ENCODE measurements at places on chromosomes 3 and 15.

DNA sequence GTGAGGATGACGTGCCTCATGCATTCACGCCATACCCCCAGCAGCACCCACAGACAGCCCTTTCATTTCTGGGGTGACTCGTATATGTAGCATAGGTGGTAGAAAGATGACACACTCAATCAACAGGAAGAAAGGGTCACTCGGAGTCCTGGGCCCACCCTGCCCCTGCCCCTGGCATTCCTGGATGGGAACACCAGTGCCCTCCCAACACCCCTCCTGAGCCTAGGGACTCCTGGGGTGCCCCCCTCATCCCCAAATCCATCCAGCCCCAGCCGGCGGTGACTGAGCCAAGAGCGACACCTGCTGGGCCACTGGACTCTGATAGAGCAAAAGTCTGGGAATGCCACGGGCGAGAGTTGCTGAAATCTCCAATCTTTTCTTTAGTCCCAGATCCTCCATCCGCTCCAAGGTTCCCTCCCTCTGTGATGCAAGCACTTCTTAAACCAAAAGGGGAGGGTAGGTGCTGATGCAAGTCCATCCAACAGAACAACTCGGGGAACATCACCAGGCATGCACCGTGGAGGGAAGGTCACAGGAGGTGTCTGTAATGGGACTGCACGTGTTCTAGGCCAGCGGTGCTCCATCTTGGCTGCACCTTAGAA, 31.1 kb downstream of the ACAN start:
- no peaks in the 10 kb centered on the region for H3K36me3 ChIP-seq
- H3K4me1 ChIP-seq = peaks cover 6% of the 10 kb centered on the region
- no peak overlapping the region for H3K4me3 ChIP-seq
- H3K27ac ChIP-seq = no peak overlapping the region
- no peak for DNase-seq
- no peaks in the 10 kb centered on the region for H3K27me3 ChIP-seq

DNA sequence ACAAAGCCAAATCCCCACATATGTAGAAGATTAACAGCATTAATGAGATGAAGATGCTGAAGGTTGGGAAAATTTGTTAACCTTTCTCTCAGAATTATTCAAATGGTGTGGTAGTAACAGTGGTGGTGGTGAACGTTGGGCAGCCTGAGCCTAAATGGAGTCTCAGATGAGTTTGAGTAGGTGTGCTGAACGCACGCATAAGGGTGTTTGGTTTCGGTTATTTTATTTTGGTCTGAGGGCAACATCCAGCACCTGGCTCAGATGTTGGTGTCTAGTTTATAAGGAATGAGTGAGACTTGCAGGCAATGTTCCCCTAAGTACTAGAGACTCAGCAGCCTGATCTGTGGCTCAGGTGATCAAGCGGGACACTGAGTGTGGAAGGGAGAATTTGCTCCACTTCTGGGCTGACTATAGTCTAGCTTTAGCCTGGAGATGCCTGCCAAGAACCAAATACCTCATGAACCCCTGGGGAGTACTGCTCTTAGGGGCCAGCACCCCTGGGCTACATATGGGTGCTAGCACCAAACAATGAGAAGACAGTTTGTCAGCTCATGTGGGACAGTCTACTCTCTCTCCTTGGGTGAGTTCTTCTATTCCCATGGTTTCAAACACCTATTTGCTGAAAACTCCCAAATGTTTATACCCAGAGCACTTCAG, 39.5 kb upstream of the ATP2C1 start:
- no peaks in the 10 kb centered on the region for H3K27me3 ChIP-seq
- H3K36me3 ChIP-seq = no peaks in the 10 kb centered on the region
- DNase-seq = no peak
- H3K27ac ChIP-seq = no peak overlapping the region
- H3K4me3 ChIP-seq = no peak overlapping the region

- H3K27me3 ChIP-seq = no peaks in the 10 kb centered on the region
- H3K4me1 ChIP-seq = peaks cover 15% of the 10 kb centered on the region
- H3K4me3 ChIP-seq = no peak overlapping the region
- no peaks in the 10 kb centered on the region for H3K36me3 ChIP-seq
- no peak for DNase-seq
These were observed 55.4 kb downstream of the CCNL1 start for GRCh38 chr3:157104521-157104920.

DNA sequence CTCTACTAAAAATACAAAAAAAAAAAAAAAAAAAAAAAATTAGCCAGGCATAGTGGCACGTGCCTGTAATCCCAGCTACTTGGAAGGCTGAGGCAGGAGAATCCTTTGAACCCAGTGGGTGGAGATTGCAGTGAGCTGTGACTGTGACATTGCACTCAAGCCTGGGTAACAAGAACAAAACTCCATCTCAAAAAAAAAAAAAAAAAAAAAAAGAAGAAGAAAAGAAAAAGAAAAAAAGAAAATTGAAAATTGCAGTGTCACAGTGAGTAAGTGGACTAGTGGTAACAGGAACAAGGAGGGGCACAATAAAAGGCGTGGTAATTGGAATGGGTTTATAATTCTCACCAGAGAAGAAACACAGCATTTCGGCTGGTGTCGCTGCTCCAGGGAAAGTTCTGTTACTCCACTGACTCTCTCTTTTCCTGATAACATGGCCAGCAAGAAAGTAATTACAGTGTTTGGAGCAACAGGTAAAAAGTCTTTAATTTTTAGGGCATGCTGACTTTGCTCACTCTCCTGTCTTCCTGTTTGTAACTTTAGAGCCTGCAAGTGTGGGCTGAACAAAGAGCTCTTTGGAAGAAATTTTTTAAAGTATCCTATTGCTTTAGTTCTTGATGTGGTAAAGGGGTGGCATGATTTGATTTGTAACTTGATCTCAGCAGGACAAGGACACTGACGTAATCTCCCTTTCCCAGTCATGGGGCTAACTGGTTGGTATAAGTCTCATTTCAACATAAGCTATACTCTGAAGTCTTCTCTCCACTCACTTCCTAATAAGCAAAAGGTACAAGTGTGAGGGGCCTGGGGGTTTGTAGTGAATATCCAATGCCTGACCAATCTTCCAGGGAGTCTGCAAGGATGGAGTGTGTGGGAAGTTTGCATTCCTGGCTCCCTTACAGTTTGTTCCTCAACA, 22.1 kb upstream of the TRA2B start:
- H3K27me3 ChIP-seq = peaks cover 4% of the 10 kb centered on the region
- no peaks in the 10 kb centered on the region for H3K36me3 ChIP-seq
- no peak for DNase-seq

DNA sequence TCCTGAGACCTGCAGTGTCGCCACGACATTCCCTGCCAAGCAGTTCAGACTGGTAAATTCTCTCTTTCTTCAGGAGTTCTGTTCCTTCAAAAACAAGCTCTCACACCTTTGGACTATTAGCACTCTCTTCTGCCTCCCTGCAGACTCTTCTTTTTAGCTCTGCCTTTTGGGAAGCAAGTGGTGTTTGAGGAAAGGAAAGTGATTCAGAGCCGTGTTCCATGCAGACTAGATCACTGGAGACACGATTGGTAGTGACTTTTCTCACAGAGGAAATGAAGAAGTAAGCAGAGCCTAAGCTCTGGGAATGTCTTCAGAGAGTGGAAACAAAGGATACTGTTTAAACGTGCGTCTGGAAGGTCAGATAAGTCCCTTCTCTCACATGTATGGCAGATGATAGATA, 270.6 kb upstream of the TPRG1 start:
- peak overlapping the region; percentile 47 for H3K27ac ChIP-seq
- peaks cover 41% of the 10 kb centered on the region for H3K4me1 ChIP-seq

- no peaks in the 10 kb centered on the region for H3K36me3 ChIP-seq
- H3K4me3 ChIP-seq = no peak overlapping the region
- no peak overlapping the region for H3K27ac ChIP-seq
- H3K27me3 ChIP-seq = no peaks in the 10 kb centered on the region
These were observed 7.2 kb downstream of the UBA3 start for GRCh38 chr3:69072928-69073327.

GRCh38 chr3:40169983-40170382, 139.5 kb upstream of the EIF1B start:
- no peak overlapping the region for H3K4me3 ChIP-seq
- no peaks in the 10 kb centered on the region for H3K4me1 ChIP-seq
- H3K27me3 ChIP-seq = no peaks in the 10 kb centered on the region
- DNase-seq = no peak
- no peak overlapping the region for H3K27ac ChIP-seq

DNA sequence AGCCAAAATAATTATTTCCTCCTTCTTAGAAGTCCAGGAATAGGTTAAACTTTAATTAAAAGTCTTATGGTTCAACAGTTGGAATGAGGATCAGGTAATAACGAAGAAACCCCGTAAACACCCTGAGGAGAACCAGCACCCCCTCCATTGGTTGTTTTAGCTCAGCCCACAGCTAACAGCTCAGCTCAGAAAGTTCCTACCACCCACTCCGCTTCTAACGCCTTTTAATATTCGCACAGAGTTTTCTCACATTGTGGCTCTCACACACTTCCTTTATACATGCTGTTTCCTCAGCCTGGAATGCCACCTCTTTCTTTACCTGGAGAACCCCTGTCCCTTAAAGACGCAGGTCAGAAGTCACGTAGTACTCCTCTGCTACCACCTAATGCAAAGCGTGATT, 17.0 kb downstream of the CX3CR1 start:
- no peak overlapping the region for H3K4me3 ChIP-seq
- H3K27me3 ChIP-seq = no peaks in the 10 kb centered on the region
- H3K4me1 ChIP-seq = peaks cover 12% of the 10 kb centered on the region
- no peak for DNase-seq

DNA sequence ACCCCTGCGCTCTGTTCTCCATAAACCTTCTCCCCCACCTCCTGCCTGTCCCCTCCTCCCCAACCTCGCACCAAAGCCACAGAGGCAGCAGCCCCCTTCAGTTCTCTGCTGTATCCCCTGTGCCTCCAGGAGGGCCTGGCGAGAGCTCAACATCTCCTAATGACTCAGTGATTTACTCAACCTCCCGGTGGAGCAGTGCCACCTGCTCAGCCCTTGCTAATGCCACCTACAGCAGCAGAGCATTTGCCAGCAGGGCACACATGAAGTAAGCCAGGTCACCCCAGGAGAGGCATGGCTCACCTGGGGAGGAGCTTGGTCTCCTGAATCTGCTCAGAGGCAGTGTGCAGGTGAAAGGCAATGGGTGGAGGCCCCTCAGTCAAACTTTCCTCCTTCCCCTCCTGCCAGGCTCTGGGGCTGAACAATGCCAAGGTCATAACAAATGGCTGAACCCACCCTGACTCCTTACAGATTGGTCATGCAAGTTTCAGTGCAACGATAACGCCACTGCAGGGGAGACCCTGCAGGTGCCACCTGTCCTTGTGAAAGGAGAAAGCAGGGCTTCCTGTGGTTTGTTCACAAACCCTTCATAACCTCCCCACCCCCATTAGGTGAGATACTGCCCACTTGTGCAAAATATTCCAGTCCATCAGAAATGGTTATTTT, 19.8 kb downstream of the TRPM1 start:
- no peaks in the 10 kb centered on the region for H3K36me3 ChIP-seq
- no peak overlapping the region for H3K27ac ChIP-seq
- H3K4me3 ChIP-seq = no peak overlapping the region
- no peak for DNase-seq
- peaks cover 52% of the 10 kb centered on the region for H3K27me3 ChIP-seq
- H3K4me1 ChIP-seq = peaks cover 3% of the 10 kb centered on the region

Measured in esophagus muscularis mucosa (tissue), 4 donors.